WTC11 (cell line): ENCODE measurements at places on chromosomes 4 and X. TPM values are rescaled to one million over a fixed set of nuclear protein-coding genes. Genes with fewer than 3 reads are reported as not detected.

PALLD gene
- total RNA-seq = 19.7 to 23.7 TPM (median 20.8 TPM) in 3 replicates

TNIP3 gene
- not detected in 3 replicates for total RNA-seq

DNA sequence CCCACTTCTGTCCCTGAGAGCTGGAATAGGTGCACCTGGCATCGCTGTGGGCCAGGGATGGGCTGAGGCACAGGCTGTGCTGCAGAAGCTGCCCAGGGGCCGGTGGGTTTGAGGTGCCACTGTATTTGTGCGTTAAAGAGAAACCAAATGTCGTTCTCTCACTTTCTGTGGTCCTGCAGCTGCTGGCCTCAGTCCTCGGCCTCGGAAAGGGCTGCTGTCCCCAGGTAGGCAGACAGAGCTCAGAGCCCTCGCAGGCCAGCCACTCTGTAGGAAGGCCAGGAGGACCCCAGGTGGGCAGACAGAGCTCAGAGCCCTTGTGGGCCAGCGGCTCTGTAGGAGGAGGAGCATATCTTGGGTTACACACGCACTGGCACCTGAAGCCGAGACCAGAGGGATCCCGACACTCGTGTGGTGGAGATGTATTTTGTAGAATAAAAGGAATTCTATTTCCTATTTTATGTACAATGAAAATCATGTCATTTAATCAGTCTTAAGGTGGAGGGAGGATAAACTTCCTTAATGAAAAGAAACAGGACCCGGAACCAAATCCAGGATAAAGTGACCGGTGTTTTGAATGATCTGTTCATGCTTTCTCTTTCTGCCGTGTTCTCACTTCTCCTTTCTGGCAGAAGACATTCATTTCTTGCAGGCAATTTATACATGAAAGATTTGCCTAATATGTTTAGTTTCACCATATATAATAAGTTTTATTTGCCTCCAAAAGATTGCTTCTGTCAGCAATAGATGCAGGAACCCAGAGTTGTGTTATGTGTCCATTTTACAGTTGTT lies 54.4 kb upstream of the HGFAC start:
- no peak for DNase-seq
- H3K4me3 ChIP-seq = no peak overlapping the region; the same call in 1 of the 2 replicates
- peaks cover 65% of the 10 kb centered on the region for H3K4me1 ChIP-seq
- no peaks in the 10 kb centered on the region for H3K36me3 ChIP-seq
- peak overlapping the region; percentile 71 for H3K27ac ChIP-seq
- H3K27me3 ChIP-seq = no peaks in the 10 kb centered on the region

DNA sequence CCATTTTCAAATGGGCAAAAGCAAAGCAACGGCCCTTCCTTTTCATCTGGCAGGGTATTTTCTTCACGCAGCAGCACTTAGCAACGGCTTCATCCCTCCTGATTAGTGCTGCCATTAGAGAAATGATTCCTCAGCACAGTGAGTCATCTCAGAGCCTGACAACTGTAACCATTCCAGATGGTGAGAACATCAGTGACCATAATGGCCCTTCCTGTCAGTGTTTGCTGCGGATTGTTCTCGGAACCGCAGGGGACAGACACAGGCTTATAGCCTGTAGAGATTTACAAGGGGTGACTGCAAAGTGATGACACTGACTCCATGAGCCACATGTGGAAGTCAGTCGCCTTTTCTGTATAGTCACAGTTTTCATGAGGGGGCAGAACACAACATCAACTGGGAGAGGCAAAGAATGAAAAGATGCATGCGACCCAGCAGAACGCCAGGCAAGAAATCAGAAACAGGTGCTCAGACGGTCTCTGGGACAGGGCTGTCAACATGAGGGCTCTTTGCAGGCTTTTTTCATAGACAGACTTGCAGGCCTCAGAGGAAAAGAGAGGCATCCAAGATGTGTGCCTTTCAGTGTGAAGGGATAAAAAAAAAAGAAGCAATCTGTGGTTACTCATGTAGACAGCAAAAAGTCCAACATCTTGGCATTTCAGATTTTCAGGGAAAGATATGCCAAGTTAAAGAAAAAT lies 69.9 kb upstream of the FBXW7 start:
- no peak overlapping the region for H3K4me3 ChIP-seq
- H3K4me1 ChIP-seq = peaks cover 47% of the 10 kb centered on the region
- H3K27ac ChIP-seq = peak overlapping the region; percentile 21; the same call in 1 of the 2 replicates
- H3K36me3 ChIP-seq = peaks cover 8% of the 10 kb centered on the region; the same call in 1 of the 2 replicates
- no peak for DNase-seq

- H3K36me3 ChIP-seq = peaks cover 23% of the 10 kb centered on the region
- H3K4me1 ChIP-seq = peaks cover 19% of the 10 kb centered on the region
- H3K27me3 ChIP-seq = no peaks in the 10 kb centered on the region
These were observed 453.3 kb upstream of the INTU start for GRCh38 chr4:127179256-127180087.

- H3K27me3 ChIP-seq = no peaks in the 10 kb centered on the region
- no peaks in the 10 kb centered on the region for H3K36me3 ChIP-seq
- DNase-seq = no peak
- peaks cover 3% of the 10 kb centered on the region; the same call in 1 of the 2 replicates for H3K4me1 ChIP-seq
- no peak overlapping the region for H3K27ac ChIP-seq
These were observed 312.0 kb downstream of the PDGFC start for GRCh38 chr4:156659570-156659969.

DNA sequence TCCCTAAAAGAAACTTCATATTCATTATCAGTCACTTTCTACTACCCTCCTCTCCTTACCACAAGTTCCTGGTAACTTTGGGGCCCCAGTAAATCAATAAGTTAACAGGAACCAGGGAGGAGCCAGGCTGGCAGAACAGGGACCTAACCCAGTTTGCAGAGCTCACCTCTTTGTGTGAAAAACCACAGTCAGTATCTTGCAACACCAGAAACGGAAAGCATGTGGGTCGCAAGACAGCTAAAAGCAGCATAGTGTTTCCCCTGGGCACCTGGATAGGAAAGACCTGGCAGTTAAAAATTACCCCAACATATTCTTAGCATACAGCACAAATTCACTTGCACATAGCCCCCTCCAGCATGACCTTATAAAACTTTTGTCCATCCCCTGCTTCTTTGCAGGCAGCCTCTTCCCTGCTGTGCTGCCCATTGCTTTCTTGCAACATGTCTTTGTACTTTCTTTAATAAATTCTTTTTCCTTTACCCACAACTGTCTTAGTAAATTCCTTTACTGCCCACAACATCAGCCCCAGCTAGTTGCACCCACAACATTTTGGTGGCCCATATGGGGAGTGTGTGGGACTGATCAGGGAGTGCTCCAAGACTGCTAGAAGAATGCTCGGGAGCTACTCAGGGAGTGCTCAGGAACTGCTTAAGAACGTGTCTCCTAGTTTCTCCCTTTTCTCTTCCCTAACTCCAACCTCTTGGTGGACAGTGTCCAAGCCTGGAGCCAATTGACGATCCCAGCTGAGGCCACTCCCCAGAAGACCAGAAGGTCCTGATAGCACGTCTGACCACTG lies 83.4 kb downstream of the MSN start:
- H3K27me3 ChIP-seq = no peaks in the 10 kb centered on the region; the same call in 1 of the 2 replicates
- H3K27ac ChIP-seq = no peak overlapping the region
- H3K4me1 ChIP-seq = no peaks in the 10 kb centered on the region; the same call in 1 of the 2 replicates
- no peak for DNase-seq

EXOC1L gene
- not detected in 3 replicates for total RNA-seq

- peaks cover 18% of the 10 kb centered on the region for H3K4me1 ChIP-seq
- H3K36me3 ChIP-seq = peaks cover 3% of the 10 kb centered on the region; the same call in 1 of the 2 replicates
- no peak overlapping the region for H3K27ac ChIP-seq
These were observed 35.5 kb downstream of the TENM3 start for GRCh38 chr4:182278729-182279128.

- no peaks in the 10 kb centered on the region for H3K36me3 ChIP-seq
- peaks cover 3% of the 10 kb centered on the region; the same call in 1 of the 2 replicates for H3K4me1 ChIP-seq
- DNase-seq = no peak
- no peaks in the 10 kb centered on the region for H3K27me3 ChIP-seq
- no peak overlapping the region for H3K27ac ChIP-seq
These were observed 19.0 kb downstream of the MAB21L2 start for GRCh38 chr4:150600812-150601445.

DNA sequence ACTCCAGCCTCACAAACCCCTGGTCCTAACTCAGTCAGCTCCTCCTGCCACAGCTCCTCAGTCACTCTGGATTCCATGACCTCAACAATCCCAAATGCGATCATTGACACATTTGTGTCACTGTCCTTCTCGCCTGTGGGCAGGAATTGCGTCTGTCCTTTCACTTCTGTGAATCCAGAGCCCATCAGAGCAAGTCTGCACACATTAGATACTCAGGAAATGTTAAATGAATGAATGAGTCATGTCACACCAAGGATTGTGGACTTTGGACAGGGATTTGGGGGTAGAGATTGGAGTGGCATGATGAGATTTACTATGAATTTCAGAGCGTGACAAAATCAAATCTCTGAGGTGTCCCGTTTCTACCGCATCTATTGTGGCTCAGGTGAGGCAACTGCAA lies 11.8 kb upstream of the CLDN24 start:
- H3K4me3 ChIP-seq = no peak overlapping the region
- peaks cover 4% of the 10 kb centered on the region; the same call in 1 of the 2 replicates for H3K4me1 ChIP-seq
- no peak overlapping the region for H3K27ac ChIP-seq
- no peak for DNase-seq

DNA sequence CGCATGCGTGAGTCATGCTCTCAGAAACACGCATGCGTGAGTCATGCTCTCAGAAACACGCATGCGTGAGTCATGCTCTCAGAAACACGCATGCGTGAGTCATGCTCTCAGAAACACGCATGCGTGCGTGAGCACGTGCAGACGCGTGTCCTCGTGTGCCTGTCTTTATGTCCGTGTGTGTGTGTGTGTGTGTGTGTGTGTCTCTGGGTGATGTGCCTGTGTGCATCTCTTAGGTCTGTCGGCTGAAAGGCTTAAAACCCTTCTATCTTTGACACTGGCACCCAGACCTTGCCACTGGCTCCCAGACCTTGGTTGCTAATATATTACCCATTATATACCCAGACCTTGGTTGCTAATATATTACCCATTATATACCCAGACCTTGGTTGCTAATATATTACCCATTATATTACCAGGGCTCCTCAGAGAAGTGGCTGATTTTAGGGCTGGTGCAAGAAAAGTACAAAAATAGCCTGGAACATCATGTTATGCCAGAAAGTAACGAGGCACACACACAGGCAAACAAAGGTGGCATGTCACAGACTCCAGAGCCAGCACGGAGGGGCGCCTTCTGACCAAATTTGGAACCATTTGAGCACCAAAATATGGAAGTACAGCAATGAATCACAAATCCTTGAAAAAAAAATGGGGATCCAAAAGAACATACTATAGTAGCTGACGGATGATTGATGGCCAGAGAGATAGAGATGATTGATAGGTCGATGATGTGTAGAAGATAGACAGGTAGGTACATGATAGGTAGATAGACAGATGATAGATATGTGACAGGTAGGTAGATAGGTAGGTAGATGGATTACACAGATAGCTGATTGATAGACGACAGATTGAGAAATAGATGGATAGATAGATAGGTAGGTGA lies 19.2 kb upstream of the ADRA2C start:
- peaks cover 13% of the 10 kb centered on the region for H3K27me3 ChIP-seq
- DNase-seq = no peak
- H3K27ac ChIP-seq = no peak overlapping the region
- peaks cover 36% of the 10 kb centered on the region for H3K4me1 ChIP-seq
- H3K36me3 ChIP-seq = peaks cover 6% of the 10 kb centered on the region; the same call in 1 of the 2 replicates

GRCh38 chr4:76744241-76744921 lies 153.6 kb downstream of the SOWAHB start:
- H3K36me3 ChIP-seq = peaks cover 14% of the 10 kb centered on the region
- no peak overlapping the region for H3K4me3 ChIP-seq
- no peak overlapping the region for H3K27ac ChIP-seq
- H3K27me3 ChIP-seq = no peaks in the 10 kb centered on the region
- no peak for DNase-seq
